ENCODE measurements at places on chromosomes 2 and 18. TPM values are rescaled to one million over a fixed set of nuclear protein-coding genes. Genes with fewer than 3 reads are reported as not detected.

DNA sequence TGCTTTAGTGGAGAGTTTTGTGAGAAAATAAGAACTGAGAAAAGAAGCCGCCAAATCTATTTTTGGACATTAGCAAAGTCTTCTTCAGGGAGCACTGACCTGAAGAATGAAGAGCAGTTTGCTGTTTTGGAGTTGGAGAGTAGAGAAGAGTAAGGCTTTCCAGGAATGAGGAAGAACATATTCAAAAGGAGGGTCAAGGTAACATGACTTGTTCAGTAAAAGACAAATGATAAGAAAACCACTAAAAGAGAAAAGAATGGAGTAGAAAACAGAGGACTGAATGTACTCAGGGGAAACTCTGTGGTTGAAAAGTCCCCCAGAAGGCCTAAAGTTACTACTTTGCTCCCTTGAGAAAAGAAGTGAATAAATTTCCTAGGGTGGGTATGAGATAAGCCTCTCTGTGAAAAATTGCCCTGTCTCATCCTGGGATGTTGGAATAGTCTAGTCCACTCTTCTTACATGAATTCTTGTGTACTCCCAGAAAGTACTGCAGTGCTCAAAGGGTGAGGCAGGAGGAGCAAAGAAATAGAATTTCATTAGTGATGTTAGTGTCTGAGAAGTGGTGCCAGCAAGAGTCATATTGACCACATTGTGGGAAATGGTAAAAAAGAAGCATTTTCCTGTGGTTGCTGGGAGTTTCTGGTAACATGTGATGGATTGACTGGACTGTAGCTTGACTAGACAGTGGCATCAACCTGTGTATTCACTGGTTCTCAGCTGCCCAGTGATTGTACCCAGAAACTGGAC, 27.8 kb downstream of the MBD5 start:
- no peak for DNase-seq

GRCh38 chr2:84223191-84223590, 235.9 kb downstream of the SUCLG1 start:
- no peak for DNase-seq

- no peak for DNase-seq
These were observed 302.1 kb downstream of the SMAD2 start for GRCh38 chr18:47628240-47628781.

GRCh38 chr18:7414459-7414858, 152.7 kb upstream of the PTPRM start:
- DNase-seq, result no peak

- DNase-seq, result no peak
These were observed 19.0 kb upstream of the INO80C start for GRCh38 chr18:35516789-35517188.

- DNase-seq, result no peak
These were observed 198.7 kb downstream of the PTGR3 start for GRCh38 chr18:75010278-75010677.

- no peak for DNase-seq
These were observed 487.2 kb downstream of the DCDC2C start for GRCh38 chr2:4190548-4190947.

DNA sequence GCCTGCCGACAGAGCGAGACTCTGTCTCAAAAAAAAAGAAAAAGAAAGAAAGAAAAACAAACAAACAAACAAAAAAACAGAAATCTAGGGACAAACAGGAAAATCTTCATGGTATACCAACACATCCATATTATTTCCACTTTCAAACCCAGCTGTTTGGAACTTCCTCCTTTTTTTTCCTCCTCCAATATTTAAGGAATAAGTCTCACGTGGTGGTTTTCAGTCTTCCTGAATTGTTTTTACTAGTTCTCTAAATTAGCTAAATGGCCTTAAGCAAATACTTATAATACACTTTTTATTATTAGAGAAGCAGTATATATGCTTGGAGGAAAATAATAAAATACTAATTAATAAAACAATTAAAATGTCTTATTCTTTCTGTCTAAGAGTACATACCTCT, 48.7 kb upstream of the GLS start:
- DNase-seq, result no peak

GRCh38 chr2:156470975-156471583, 34.9 kb downstream of the GPD2 start:
- DNase-seq, result no peak

DNA sequence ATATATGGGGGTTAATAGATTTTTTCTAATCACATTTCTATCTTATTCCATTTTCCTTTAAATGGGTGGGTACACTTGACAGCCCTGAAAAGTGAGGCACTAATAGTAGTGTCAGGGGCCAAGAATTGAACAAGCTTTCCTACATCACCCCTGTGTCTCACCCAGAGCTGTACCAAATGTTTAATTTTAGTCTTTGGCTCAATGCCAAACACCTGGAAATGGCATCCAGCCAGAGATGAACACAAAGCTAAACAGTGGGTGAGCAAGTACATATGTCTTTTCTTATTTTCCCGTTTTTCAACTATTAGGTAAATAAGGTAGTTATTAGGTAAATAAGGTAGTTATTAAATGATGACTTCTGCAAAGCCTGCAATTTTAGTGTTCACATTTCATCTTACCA, 276.3 kb upstream of the ERBB4 start:
- DNase-seq, result no peak

DNA sequence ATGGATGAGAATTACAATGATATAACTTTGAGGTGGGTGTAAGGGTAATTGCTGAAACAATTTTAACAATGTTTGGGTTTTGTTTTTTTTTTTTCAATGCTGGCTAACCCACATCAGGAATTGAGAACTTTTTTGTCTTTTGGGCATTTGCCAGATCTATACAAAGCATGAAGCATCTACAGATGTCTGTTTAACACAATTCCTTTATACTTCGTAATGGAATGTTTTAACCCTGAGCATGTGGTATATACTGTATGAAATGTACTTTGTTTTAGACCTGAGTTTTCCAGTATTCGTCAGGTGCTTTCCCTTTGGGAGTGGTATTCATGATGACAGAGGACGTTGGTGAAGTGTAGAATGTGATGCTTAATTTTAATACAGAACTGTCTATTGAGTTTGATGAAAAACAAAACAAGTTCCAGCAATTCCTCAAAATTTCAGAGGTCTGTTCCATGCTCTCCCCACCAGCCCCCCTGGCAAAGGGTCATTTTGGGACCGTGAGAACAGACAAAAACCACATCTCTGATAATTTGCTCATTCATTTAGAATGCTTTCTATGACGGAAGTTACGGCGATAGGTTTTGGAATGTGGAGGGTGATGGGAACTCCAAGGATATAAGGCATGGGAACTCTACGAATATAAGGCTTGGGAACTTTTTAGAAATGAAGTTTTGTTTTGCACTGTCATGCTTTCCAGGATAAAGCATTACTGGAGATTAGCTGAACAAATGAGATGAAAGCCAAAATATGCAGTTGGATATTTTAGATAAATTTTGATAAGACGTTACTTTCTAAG, 14.1 kb downstream of the LIMS1 start:
- DNase-seq, result no peak

- no peak for DNase-seq
These were observed 41.3 kb downstream of the REV1 start for GRCh38 chr2:99448556-99448955.

- DNase-seq, result peak; percentile 9
These were observed 32.4 kb upstream of the VIT start for GRCh38 chr2:36663851-36664695.

DNA sequence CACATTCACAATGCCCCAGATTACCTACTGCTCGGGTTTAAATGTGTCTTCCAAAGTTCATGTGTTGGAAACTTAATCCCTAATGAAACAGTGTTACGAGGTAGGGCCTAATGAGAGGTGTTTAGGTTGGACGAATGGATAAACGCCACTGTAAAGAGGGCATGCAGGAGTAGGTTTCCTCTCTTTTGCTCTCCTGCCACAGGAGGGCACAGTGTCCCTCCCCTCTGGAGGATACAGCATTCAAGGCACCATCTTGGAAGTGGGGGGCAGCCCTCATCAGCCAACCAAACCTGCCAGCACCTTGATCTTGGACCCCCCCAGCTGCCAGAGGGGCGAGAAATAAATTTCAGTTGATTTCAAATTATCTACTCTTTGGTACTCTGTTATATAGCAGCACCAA, 103.5 kb downstream of the TSHZ1 start:
- no peak for DNase-seq

- DNase-seq, result no peak
These were observed 40.5 kb downstream of the ABHD3 start for GRCh38 chr18:21664069-21664468.

GRCh38 chr2:232970051-232970450, 43.0 kb downstream of the NGEF start:
- no peak for DNase-seq

DNA sequence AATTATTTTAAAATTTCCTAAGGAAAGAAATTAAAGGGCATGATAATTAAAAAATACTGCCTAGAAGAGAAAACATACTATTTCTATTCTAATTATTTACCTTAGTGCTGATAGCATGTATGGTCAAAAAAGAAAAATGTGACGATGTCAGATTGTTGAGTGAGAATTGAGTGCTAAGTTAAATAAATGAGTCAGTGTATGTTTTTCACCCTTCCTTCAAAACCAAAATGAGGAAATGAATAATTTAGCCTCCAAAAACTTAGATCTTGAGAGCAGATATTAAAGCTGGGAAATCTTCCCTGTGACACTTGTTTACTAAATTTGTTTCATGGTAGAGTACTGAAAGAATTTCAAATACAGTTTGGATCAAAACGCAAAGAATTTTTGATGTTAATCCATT, 58.6 kb upstream of the NYAP2 start:
- no peak for DNase-seq

GRCh38 chr2:125643128-125643527, 1012.8 kb upstream of the GYPC start:
- DNase-seq, result no peak

GRCh38 chr2:219698748-219699439, 71.5 kb downstream of the SLC4A3 start:
- DNase-seq, result no peak

- no peak for DNase-seq
These were observed 99.1 kb downstream of the SETBP1 start for GRCh38 chr18:44779753-44780292.

DNA sequence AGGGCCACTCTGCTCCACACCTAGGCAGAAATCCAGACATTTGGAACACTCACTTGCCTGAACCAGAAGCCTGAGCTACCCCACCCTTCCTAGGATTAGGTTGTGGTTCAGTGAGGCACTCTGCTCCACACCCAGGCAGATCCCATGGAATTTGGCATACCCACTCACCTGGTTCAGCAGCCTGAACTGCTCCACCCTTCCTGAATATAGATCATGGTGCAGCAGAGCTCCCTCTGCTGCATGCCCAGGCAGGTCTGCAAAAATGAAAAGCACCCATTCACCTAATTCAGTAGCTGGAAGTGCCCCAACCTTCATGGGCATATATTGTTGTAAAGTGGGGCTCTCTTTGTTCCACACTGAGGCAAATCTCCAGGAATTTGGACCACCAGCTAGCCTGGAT, 185.1 kb upstream of the CNTNAP5 start:
- DNase-seq, result no peak

GRCh38 chr2:84839851-84840250, 41.0 kb downstream of the TRABD2A start:
- no peak for DNase-seq

GRCh38 chr2:90207454-90208058, 1516.1 kb downstream of the RPIA start:
- DNase-seq, result no peak

DNA sequence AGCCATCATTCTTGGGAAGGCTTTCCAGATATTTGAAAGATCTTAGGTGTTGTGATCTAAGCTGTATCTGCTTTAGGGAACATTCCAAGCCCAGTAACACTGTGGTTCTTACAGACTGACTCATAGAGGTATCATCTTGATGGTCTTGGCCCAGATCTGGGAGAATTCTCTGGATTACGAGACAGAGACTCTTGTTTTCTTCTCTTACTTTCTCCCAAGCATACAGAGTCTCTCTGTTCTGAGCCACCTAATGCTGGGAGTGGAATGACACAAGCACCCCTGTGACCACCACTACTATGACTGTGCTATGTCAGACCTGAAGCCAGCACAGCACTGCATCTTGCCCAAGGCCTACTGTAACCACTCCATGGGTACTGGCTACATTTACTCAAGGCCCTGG, 81.0 kb upstream of the EPAS1 start:
- DNase-seq, result no peak

DNA sequence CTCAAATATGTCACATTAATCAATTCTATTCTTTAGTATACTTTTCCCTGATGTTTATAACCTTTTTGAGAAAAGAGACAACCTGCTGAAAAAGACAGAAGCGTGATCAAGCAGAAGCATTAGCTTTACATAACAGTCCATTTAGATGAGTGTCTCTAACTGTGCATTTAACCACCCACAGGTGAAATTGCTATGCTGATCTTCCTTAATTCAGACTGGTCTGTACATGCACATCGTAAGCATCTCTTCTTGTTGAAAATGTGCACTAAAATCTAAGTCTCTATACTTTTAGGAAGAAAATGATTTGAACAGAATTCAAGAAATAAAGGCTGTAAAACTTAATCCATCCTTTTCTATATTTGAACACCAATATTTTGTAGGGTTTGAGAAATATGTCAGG, 794.4 kb upstream of the FSHR start:
- no peak for DNase-seq

Gene IL36G
- not detected for total RNA-seq

Gene NEUROD1
- not detected for total RNA-seq

Gene CRYBA2
- not detected for total RNA-seq

Gene AKAIN1
- total RNA-seq, result not detected

Gene COL3A1
- 0.09 TPM for total RNA-seq

Gene LIMS4
- 0.79 TPM for total RNA-seq

Gene DSC2
- total RNA-seq, result not detected

Gene FAM210A
- total RNA-seq, result 38.3 TPM

Gene IL1A
- total RNA-seq, result 2.2 TPM

Gene NFATC1
- 46.7 TPM for total RNA-seq

Gene TRPM8
- not detected for total RNA-seq

Gene B3GNT7
- total RNA-seq, result 0.13 TPM

Gene HOXD12
- total RNA-seq, result not detected

Gene FEV
- not detected for total RNA-seq

Gene STPG4
- not detected for total RNA-seq

Gene IL36A
- total RNA-seq, result not detected

Gene SERPINB3
- total RNA-seq, result not detected

Data from CD8-positive, alpha-beta memory T cell (primary cell).